ENCODE measurements at places on chromosomes 1 and 21. TPM values are rescaled to one million over a fixed set of nuclear protein-coding genes. Genes with fewer than 3 reads are reported as not detected.

- no peak for DNase-seq
Observed at GRCh38 chr1:159845751-159846629, 16.5 kb downstream of the VSIG8 start.

DNA sequence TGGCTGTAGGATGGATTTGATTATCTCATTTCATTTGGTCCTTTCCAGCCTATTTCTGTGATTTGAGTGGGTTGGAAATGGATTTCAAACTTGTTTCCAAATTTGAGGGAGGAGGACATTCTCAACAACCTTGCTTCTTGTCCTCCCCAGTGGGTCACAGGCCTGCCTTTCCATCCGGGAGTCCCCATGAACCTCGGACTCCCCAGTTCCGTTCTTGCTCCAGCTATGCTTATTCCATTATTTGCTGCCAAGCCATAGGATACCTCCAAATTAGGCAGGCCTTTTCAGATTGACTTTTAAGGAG lies 97.8 kb downstream of the DUSP10 start:
- DNase-seq: no peak

The FMN2 gene
- total RNA-seq: 13.7 TPM

- no peak for DNase-seq
Observed at GRCh38 chr21:14589855-14590563, 43.9 kb upstream of the SAMSN1 start.

DNA sequence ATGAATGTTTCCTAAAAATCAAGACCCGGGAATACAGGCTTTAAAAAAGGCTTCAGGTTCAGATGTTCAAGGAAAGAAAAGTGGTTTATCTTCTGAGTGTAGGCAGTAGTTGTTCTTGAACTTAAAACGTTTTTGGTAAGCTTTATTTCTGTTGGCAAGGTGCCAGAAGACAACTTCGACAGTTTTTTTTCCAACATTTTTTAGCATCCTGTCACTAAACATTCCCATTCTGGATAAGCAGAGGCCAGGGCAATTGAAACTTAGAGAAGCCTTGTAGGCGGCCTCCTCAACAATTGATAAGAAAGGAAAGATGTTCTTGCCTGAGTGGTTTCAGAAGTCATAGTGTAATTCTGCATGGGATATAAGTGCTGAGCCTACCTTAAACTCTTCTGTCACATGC lies 66.7 kb downstream of the PATJ start:
- DNase-seq: no peak

The RGS8 gene
- total RNA-seq: not detected

DNA sequence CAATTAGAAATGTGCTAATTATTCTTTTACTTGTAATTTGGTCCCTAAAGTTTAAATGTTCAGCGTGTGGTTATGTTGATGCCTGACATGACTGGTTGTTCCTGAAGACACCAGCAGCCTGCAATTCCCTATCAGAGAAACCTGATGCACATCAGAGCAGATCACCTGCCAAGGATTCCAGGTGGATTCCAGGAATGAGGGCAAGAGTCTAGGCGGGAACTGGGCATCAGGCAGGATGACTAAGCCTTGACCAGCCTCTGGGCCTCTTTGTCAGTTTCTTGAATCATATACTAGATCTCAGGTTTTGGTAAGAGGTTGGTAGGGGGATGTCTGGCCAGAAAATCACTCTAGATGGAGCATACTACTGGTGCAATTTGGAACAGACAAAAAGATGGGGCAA lies 130.7 kb upstream of the TNR start:
- no peak for DNase-seq

DNA sequence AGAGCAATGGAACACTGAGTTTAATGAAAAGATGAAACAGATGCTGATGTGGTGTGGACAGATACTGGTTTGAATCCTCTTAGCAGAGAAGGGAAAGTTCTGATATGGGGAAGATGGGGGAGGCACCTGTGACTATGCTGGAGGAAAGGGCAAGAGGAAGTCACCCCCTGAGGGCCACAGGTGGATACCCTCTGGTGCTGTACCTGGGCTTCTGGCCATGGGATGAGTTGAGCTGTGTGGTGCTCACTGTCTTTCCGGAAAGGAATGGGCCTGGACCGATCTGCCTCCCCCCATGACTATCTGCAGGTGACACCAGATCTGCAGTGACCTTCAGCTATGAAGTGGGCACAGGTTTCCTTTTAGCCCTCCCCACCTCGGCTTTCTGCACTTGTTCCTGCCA lies 52.4 kb downstream of the IER5 start:
- peak; percentile 49 for DNase-seq

The FMO2 gene
- 8.6 TPM for total RNA-seq

- DNase-seq: no peak
Observed at GRCh38 chr21:20728691-20729090, 269.5 kb upstream of the NCAM2 start.

DNA sequence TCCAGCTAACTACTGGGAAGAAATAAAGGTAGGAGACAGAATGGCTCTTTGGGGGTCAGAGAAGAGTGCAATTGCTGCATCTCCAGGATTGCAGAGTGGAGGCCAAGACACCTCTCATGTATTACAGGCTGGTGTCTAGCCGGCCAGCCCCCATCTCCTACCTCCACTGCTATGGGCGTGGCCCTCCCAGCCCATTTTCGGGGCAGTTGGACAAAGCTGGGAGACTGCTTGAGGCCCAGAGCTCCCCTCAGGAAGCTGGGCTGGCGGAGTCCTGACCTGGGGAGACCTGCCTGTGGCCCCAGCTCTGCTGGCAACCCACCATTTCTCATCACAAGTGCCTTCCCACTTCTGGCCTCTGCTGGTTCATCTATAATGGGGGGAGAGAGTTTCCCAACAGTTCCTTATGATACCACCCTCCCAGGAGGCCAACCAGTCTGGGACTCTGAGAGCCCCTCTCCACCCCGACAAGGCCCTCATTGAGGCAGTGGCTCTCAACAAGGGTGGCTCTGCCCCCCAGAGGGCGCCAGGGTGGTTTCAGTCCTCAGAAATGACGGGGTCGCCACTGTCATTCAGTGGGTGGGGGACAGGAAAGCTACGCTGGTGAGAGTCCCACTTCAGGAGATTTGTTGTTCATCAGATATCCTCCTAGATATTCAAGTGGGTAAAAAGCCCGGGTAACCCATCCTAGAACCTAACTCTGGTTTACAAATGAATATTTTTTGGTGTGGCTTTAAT lies 11.5 kb downstream of the RAP1GAP start:
- DNase-seq: no peak

GRCh38 chr1:53272349-53272748 lies 34.0 kb upstream of the MAGOH start:
- DNase-seq: no peak

DNA sequence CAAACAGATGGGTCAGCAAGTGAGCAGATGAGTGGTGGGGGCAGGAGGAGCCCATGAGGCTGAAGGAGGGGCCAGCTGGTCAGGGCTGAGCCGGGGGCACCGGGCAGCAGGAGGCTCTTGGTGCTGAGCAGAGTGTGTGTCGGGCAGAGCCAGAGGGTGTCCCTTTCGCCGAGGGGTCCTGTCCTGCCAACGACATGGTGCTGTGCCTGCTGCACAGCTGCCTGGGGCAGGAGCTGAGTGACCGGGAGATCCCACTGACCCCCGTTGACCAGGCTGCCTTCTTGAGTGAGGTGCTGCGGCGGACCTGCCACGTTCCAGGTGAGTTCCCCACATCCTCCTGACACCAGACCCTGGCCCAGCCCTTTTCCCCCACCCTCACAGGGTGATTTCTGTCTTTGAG lies 27.5 kb downstream of the HYI start:
- DNase-seq: no peak

The HSD3B1 gene
- total RNA-seq: not detected

GRCh38 chr1:203781962-203782361 lies 13.5 kb upstream of the ZBED6 start:
- DNase-seq: no peak

- DNase-seq: no peak
Observed at GRCh38 chr1:45340816-45341466, 701 bp upstream of the MUTYH start.

The DIO1 gene
- total RNA-seq: not detected

DNA sequence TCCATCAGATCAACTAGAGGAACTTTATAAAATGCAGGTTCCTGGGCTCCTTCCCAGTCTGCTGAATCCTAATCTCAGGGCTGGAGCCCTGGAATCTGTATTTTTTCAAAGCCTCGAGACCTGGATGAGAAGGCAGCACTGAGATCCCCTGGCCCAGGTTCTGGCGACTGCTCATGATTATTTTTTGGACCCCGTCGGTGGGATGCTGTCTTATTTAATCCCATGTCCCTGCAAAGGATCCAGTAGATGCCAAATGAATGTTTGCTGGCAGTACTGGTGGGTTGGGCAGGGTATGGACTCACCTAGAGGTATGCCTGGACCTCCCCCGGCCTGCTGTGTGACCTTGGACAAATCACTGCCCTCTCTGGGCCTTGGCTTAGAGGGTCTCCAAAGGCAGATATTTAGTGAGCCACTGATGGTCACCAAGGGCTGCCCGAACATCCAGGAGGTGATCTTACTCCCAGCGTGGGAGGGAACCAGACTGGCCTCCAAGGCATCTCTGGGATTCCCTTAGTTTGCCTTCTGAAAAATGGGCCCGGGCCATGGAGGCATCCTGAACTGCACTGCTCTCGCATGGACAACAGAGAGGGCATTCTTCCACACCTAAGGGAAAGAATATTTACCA lies 91.6 kb upstream of the RUNX3 start:
- no peak for DNase-seq

DNA sequence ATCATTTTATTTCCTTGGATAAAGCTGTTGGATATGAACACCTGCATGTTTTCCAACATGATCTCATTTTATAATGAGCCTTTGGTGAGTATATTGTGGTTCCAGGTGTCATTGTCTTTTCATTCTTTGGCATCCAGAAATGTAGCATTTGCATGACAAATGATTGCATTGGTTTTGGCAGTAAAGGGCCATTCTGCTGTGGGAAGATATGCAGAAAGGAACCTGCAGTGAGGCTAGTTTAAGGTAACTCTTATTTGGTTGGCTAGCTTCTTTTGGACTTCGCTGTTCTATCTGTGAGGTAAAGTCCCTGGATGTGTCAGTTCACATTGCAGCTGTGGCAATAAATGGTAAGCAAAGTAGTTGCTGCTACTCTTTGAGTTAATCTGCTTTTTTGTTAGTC lies 343.0 kb downstream of the AMY1C start:
- no peak for DNase-seq

- no peak for DNase-seq
Observed at GRCh38 chr1:24946861-24947658, 17.0 kb upstream of the RUNX3 start.

GRCh38 chr1:228070851-228071250 lies 11.7 kb upstream of the ARF1 start:
- DNase-seq: no peak

GRCh38 chr1:192861860-192862259 lies 53.0 kb downstream of the RGS2 start:
- no peak for DNase-seq

- no peak for DNase-seq
Observed at GRCh38 chr1:164991763-164992314, 364.7 kb downstream of the LMX1A start.

- no peak for DNase-seq
Observed at GRCh38 chr1:28104866-28105467, 16.6 kb upstream of the EYA3 start.

The KLHDC9 gene
- 14.1 TPM for total RNA-seq

DNA sequence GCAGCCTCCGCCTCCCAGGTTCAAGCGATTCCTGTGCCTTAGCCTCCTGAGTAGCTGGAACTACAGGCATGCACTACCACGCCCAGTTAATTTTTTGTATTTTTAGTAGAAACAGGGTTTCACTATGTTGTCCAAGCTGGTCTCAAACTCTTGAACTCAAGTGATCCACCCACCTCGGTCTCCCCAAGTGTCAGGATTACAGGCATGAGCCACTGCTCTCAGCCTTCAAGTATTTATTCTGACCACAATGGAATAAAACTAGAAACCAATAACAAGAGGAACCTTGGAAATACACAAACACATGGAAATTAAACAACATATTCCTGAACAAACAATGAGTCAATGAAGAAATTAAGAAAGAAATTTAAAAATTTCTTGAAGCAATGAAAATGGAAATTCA lies 32.7 kb upstream of the DR1 start:
- DNase-seq: no peak

GRCh38 chr1:87154384-87154783 lies 174.3 kb upstream of the LMO4 start:
- no peak for DNase-seq

DNA sequence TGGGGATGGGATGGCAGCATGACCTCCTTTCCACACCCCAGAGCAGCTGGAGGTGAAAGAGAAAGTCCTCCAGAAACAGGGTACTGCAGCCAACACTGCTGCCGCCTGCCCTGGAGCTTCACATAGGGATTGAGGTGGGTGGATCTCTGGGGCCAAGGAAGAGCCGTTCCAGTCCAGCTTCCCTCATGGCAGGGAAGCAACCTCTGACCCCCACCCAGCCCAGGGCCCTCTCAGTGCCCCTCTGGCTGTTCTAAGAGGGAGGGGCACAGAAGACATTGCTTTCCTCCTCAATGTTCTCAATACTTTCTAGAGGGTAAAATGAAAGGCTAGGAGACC lies 5.7 kb downstream of the KIF21B start:
- no peak for DNase-seq

The APH1A gene
- 50.8 TPM for total RNA-seq

- DNase-seq: no peak
Observed at GRCh38 chr1:60823151-60823550, 259.2 kb upstream of the NFIA start.

DNA sequence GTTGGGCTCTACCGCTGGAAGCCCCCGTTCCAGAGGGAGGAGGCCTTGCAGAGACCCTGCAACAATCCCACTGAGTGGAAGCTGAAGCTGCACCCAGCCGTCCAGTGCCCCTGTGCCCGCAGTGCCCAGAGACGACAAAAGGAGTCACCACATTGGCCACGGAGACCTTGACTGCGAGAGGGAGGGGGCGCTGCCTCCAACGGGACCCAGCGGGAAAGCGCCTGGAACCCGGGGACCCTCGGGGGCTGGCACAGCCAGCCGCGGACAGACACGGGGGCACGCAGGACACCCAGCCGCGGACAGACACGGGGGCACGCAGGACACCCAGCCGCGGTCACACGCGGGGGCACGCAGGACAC lies 22.5 kb downstream of the CFAP74 start:
- no peak for DNase-seq

DNA sequence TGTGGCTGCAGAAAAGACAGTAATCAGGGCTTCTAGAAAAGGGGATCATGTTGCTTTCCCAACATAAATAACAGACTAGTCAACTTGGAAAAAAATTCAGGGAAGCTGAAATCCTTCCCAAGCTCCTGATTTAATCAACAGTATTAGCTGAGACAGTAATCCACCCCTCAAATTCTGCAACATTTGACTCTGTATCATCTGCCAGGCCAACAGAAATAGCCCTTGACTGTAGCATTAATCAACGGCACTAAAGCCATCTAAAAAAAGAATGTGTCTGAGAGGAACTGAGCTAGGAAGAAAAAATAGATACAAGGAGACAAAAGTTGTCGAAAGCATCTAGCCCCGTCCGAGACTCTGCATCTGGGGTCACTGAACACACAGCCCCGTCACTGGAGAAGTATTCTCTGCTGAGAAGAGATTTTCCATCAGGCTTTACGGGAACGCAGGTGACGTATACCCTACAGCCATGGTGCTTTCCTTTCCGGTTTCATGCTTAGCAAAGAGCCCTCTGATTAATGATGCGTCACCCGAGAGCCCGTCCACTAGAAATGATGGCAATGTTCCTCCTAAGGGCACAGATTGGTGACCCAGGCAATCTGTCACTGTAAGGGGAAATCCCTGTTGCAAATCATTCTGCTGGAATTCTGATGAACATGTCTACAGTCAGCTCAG lies 42.1 kb upstream of the TP53BP2 start:
- no peak for DNase-seq

- DNase-seq: no peak
Observed at GRCh38 chr1:56394298-56394697, 185.1 kb downstream of the PLPP3 start.

- DNase-seq: no peak
Observed at GRCh38 chr1:85339656-85340399, 63.4 kb upstream of the BCL10 start.
